HCEC 1CT (cell line): ENCODE measurements at places on chromosomes 2 and 18.

DNA sequence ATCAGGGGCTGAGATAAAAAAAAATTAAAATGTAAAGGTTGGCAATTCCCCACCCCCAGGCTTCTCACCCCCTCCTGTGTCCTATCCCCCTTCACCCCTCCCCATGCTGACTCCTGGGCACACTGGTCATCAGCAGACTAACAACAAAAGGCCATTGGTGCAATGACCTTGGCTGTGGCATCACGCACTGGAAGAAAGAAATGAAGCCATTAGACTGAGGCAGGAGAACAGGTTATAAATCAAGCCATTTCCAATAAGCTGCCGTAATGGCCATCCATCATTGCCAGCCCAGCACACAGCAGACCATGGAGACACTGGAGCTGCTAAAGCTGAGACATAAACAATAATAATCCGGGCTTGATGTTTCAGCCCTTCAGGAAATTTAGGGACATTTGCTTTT lies 342.4 kb upstream of the ETAA1 start:
- no peak for DNase-seq

- DNase-seq = no peak
Observed at GRCh38 chr2:106931717-106932335, 45.9 kb upstream of the ST6GAL2 start.

DNA sequence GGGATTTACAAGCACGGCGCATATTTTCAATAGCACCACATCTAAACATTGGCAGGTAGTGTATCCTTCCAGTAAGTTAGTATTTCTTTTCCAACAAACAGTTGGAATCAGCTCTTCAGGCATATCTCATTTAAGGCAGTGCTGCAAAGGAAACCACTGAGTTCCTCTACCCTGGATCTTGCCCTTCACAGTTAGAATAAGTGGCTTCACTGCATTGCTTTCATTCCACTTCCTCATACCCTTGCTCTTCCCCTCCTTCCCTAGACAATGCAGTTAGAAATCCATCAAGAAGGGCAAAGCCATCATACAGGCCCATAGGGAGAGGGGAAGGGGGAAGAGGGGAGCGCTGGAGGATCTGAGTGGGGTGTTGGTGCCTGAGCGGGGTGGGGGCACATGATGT lies 173.7 kb downstream of the FBXO15 start:
- no peak for DNase-seq

- no peak for DNase-seq
Observed at GRCh38 chr2:10145519-10146357, 23.2 kb downstream of the RRM2 start.

GRCh38 chr2:236896688-236897087 lies 189.0 kb upstream of the COPS8 start:
- DNase-seq = no peak

GRCh38 chr18:75221397-75221796 lies 10.8 kb downstream of the TSHZ1 start:
- DNase-seq = no peak

DNA sequence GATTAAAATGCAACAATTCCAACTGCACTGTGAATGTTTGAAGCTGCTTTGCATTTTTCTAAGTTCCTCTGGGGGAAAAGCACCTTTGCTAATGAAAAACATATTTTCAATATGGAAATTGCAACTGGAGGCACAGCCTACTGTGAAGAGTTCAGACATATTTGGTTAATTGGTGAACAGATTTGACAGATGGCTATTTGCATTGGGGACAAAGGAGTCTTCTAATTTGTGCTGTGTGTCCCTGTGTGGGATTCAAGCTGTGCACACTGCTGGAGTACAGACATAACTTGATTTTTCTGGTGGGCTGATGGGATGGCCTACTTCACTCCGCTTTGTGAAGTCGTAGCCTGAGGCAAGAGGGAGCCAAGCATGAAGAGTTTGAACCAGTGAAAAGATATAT lies 40.7 kb upstream of the ARHGAP25 start:
- no peak for DNase-seq

DNA sequence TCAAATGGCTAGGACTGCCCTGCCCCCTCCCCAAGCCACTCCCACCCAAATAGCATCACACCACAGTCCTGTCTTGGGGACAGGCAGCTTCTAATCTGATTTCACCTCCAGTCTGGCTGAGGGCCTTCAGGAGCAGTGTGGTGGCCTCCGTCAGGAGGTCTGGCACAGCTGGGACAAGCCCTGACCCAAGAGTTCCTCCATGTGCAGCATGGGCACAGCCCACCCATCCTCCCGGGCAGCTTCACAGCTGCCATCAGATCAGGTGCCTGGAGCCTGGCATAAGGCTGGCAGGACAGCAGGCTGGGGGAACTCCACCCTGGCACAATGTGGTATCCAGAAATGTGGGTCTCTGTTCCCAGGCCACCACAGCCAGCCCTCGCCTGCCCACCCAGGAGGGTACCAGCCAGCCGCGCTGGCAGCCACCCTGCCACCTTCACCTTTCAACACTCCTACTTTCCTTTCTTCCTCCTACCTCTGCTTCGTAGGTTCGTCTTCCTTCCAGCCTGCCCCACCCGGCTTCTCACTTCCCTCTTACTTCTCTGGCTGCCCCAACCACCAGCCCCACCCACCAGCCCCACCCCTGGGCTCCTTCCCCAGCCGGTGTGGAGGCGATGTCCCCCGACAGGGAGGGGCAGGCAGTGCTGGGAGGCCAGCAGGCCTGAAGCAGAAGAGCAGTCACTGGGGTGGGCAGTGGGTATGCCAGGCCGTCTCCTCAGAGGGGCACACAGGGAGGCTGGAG lies at the start of gene CAPG:
Gene CAPG (minus strand): TSS at position 522 of the 739 bp plus-strand sequence. CDS start 8,221 bp downstream, outside the sequence.
- DNase-seq = no peak

- no peak for DNase-seq
Observed at GRCh38 chr18:26547646-26548414, 523 bp downstream of the KCTD1 start.

DNA sequence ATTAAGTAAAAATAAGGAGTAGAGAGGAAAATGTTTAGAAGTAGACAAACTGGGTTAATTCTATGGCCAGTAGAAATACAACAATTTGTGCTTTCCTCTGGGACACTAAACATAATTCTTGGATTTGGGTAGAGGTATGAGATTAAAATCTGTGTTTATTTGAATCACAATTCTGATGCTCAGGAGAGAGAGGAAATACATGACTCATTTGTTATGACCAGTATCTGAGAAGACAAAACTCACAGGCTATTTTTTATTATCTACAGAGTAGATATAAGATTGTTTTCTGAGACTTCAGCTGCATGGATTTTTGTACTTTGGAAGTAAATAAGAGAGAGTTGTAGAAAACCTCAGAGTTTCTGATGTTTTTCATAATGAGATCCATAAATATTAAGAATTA lies 315.7 kb upstream of the CWC22 start:
- peak; percentile 48 for DNase-seq

DNA sequence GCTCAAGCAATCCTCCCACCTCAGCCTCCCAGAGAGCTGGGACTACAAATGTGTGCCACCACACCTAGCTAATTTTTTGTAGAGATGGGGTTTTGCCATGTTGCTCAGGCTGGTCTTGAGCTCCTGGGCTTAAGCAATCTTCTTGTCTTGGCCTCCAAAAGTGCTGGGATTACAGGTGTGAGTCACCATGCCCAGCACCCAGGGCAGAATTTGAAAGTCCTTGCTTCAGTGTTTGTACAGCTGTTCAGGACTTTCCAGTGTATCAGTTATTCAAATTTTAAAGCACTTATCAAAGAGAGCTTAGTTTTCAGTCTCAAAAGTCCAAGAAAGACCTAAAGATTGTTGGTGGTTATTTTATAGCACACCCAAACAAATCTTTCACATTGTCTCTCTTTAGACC lies 43.6 kb upstream of the VPS54 start:
- DNase-seq = peak; percentile 74

- peak; percentile 30 for DNase-seq
Observed at GRCh38 chr18:58682429-58683069, 11.3 kb downstream of the MALT1 start.

DNA sequence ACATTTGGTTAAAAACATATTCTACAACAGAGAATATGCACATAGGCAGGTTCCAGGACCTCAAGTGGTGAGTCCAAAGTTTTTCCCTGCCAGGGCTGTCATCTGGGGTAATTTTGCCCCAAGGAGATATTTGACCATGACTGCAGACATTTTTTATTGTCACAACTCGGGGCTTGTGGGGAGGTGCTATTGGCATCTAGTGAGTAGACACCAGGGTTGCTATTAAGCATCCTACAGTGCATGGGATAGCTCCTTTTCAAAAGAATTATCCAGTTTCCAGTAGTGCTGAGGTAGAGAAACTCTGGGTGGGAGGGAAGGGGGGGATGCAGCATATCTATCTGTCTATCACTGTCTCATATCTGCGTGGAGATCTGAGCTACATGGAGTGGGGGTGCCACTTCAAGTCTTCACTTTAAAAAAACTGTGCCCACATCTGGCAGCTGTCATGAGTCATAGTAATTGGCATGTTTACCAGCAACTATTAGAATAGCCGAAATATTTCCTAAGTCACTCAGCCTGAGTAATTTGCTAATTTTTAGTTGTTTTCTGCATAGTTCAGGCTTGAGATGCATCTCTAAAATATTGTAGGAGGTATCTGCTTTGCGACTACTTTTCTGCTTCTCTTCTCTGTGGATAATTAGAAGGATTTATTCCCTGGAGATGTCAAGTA lies 254.0 kb upstream of the RBMS1 start:
- DNase-seq = peak; percentile 92

DNA sequence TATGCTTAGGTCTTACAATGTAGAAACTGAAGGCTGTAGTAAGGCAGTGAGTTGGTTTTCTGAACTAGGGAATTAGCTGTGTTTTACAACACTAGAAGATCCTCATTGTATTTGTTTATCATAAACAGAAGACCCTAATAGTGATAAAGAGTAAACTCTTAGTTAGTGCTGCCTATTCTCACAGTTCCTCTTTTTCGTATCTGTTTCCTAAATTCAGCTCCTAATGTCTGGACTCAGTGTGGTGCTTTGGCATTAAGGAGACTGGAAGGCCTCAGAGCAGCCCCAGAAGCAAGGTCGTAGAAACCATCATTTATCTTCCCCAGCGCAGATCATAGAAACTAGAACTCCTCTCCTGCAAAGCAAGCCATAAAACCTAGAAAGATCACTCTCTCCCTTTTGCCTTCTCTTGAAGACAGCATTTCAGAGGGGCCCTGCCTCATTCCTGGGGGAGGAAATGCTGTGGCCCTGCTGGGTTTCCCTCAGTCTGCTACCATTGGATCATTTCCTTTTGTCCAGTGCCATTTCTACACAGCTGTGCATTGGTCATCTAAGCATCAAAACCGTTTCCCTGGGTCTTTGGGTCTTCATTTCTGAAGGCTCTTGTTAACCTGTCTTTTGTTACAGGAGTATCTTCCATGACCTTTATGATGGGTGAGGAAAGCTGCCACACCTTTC lies 4.7 kb downstream of the ACP1 start:
- DNase-seq = no peak
